Neural crest cell (in vitro differentiated cells): ENCODE measurements at places on chromosomes 7 and 10. TPM values are rescaled to one million over a fixed set of nuclear protein-coding genes. Genes with fewer than 3 reads are reported as not detected.

- no peak for DNase-seq
- no peaks in the 10 kb centered on the region for H3K4me1 ChIP-seq
- no peak overlapping the region for H3K27ac ChIP-seq
- H3K27me3 ChIP-seq: no peaks in the 10 kb centered on the region
- no peak overlapping the region for H3K4me3 ChIP-seq
Observed at GRCh38 chr7:115040495-115040894, 118.6 kb downstream of the MDFIC start.

- H3K27me3 ChIP-seq: no peaks in the 10 kb centered on the region
- peaks cover 8% of the 10 kb centered on the region for H3K4me1 ChIP-seq
- no peak for DNase-seq
- no peak overlapping the region for H3K27ac ChIP-seq
Observed at GRCh38 chr10:74021248-74022055, 23.5 kb downstream of the VCL start.

DNA sequence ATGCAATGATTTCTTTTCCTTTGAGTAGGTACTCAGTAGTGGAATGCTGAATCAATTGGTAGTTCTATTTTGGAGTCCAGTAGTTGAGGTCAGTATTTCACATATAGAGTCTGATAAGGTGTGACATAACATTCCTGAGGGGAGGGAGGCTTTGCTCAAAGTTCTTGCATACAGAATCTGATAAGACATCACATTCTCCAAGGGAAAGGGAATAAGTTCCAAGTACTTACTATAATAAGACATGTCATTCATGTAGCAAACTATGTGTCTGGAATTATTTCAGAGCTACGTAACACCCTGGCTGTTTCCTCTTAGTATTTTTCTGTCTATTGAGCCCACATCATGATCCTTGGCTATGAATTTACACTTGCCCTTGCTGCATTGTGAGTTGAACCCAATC, 74.3 kb upstream of the POM121L12 start:
- H3K4me1 ChIP-seq: peaks cover 20% of the 10 kb centered on the region
- DNase-seq: no peak
- no peak overlapping the region for H3K27ac ChIP-seq
- H3K36me3 ChIP-seq: no peaks in the 10 kb centered on the region

DNA sequence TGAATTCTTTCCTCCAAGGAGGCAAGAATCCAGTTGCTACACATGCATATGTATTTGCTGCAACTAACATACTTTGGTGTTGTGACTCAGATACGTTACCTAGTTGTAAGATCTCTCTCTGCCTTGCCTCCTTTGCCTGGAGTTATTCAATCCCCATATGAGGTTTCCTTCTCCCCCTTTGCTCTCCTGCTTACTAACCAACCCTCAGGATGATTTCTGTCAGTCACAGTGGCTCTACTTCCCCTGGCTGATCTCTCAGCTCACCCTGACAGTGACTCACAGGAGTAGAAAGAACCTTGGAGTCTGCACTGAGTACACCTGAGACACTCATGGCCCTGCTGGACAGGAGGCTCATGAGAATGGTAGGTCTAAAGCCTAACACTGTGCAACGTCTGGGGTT, 92.0 kb downstream of the TMEM106B start:
- no peak overlapping the region for H3K4me3 ChIP-seq
- no peaks in the 10 kb centered on the region for H3K36me3 ChIP-seq
- H3K4me1 ChIP-seq: no peaks in the 10 kb centered on the region
- no peak overlapping the region for H3K27ac ChIP-seq

DNA sequence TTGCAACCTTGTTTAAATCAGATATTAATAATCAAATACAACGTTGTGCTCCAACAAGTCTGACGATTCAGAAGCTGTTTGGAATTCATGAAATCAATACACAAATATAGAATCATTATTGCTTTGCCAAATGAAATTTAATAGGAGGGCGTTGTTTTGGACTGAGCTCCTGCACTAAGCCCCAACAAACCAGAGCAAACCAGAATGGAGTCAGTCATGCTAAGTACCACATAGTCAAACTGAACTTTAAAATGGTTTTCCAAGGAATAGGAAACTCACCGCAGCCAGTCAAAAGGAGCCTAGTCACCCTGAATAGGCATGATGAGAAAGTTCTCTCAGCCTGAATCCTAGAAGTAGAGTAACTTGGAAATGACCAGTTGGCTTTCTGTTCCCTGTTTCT, 53.7 kb downstream of the HACD1 start:
- no peaks in the 10 kb centered on the region for H3K36me3 ChIP-seq
- H3K4me1 ChIP-seq: no peaks in the 10 kb centered on the region
- H3K4me3 ChIP-seq: no peak overlapping the region

DNA sequence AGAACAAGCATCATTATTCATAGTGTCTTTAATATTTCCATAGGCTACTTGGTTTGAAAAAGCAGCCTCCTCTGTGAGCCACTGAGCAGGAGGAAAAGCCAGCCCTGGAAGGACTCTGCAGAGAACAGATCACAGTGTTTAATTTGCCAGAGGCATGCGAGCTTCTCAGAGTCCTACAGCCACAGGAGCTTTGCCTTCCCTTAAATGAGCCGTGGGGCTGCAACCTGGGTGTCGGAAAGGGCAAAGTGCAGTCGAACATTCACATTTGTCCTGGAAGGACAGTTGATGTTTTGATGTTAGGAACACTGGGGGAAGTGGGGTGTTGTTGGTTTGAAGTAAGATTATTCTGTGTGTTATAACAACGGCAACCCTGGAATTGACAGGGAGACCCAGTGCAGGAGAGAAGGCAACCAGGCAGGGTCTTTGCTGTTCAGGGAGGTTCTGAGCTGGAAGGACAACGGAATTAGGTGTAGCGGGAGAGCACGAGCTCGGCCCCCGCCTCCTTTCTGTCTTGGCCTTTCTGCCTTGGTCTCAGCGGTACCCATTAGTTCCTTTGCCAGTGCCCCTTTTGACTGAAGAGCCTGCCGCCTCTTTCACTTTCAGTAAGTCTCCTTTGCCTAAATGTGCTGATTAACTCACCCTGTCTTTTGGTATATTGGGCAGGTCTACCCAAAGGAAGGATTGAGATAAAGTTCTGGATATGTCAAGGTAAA, 192.3 kb upstream of the PITRM1 start:
- peaks cover 5% of the 10 kb centered on the region for H3K4me1 ChIP-seq
- H3K36me3 ChIP-seq: peaks cover 7% of the 10 kb centered on the region
- H3K4me3 ChIP-seq: no peak overlapping the region
- H3K27me3 ChIP-seq: no peaks in the 10 kb centered on the region

DNA sequence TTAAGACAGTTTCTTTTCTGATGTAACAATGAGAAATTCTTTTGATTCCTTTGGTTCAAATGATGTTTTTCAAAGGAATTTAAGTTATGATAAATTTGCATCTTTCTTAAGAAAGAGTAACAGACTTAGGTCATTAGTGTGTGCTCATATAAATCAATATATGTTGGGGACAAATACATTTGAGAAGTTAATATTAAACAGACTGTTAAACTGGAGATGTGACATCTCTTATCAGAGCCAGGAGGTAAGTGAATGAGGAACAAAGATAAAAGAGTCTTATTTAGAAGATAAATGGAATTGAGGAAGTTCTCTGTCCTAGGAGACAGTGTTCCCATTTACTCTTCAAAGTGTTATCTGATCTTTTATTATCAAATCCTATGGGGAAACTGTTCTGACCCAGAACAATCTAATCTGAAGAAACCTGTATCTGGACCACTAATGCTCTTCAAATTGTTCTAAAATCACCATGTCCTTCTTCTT, 104.8 kb upstream of the LAMB4 start:
- no peaks in the 10 kb centered on the region for H3K27me3 ChIP-seq
- H3K27ac ChIP-seq: no peak overlapping the region
- DNase-seq: no peak
- peaks cover 5% of the 10 kb centered on the region for H3K36me3 ChIP-seq
- peaks cover 23% of the 10 kb centered on the region for H3K4me1 ChIP-seq

GRCh38 chr10:45000752-45001380, at the start of gene ZNF22:
ZNF22 (plus strand) TSS chr10:45000923; CDS start chr10:45003369, 2,446 bp downstream.
- peak within 1 kb of the TSS; percentile 94 for H3K27ac ChIP-seq
- H3K27me3 ChIP-seq: no peaks in the 10 kb centered on the region
- peaks cover 33% of the 10 kb centered on the region for H3K4me1 ChIP-seq
- H3K36me3 ChIP-seq: peaks cover 39% of the 10 kb centered on the region

- H3K4me1 ChIP-seq: no peaks in the 10 kb centered on the region
- no peak for DNase-seq
- H3K4me3 ChIP-seq: no peak overlapping the region
- no peaks in the 10 kb centered on the region for H3K27me3 ChIP-seq
- no peaks in the 10 kb centered on the region for H3K36me3 ChIP-seq
Observed at GRCh38 chr10:108050626-108051025, 886.1 kb upstream of the SORCS1 start.

DNA sequence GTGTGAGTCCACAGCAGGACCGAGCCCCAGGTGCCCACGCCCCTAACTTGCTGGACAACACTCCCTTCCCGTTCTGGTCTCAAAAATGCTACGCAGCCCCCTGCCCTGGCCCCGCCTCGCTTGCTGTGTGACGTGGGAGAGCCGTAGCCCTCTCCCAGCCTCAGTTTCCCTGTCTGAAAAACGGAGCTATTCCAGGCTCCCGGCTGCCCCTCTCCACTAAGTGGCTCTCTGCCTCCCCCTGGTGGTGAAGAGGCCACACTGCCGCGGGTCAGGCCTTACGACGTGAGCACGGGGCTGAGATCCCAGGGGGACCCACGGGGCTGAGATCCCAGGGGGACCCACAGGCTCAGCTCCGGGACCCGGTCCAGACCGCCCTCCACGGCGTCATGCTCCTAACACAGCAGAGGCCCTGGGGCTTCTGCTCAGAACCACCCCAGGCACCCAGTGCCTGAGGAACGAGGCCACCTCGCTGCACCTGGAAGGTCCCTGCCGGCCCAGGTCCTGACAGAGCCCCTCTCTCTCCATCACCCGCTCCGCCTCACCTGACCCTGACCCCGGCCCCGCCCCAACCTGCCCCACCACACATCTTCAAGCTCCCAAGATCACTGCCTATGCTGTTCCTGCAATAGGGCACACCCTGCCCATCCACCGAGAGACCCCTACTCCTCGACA, 26.7 kb downstream of the MICALL2 start:
- no peak overlapping the region for H3K27ac ChIP-seq
- peaks cover 4% of the 10 kb centered on the region for H3K4me1 ChIP-seq
- no peaks in the 10 kb centered on the region for H3K36me3 ChIP-seq
- peak; percentile 95 for DNase-seq

GRCh38 chr10:78203915-78204818, 170.5 kb downstream of the RPS24 start:
- DNase-seq: no peak
- peaks cover 4% of the 10 kb centered on the region for H3K4me1 ChIP-seq
- H3K36me3 ChIP-seq: no peaks in the 10 kb centered on the region
- H3K4me3 ChIP-seq: no peak overlapping the region
- H3K27me3 ChIP-seq: no peaks in the 10 kb centered on the region

Gene OR2A12
- total RNA-seq: not detected in 2 replicates

Gene CALD1
- 71.8 and 76.1 TPM in 2 replicates for total RNA-seq
